Activated CD8-positive, alpha-beta memory T cell treated with anti-CD3 and anti-CD28 coated beads for 24 hours (primary cell): ENCODE measurements at places on chromosomes 12 and 14.
A peak's percentile ranks its signal among the peaks of the same experiment; 100 is the strongest.

DNA sequence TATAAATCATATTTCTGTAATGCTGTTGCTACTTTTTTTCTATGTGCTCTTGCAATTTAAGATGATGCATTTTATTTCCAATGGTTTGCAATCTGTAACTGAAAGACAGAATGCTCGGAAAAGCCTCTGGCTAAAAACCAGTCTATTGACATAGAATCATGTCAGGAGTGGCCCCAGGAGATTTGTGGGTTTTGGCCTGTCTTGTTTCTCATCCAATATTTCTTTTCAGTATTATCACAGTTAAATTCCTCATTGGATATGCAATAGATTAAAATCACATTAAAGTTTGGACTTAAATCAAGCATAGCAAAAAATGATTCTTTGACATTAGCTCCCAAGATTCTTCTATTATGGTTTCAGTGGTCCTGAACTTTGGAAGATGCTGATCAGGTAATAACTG lies 19.1 kb upstream of the SLC38A2 start:
- no peak for DNase-seq

DNA sequence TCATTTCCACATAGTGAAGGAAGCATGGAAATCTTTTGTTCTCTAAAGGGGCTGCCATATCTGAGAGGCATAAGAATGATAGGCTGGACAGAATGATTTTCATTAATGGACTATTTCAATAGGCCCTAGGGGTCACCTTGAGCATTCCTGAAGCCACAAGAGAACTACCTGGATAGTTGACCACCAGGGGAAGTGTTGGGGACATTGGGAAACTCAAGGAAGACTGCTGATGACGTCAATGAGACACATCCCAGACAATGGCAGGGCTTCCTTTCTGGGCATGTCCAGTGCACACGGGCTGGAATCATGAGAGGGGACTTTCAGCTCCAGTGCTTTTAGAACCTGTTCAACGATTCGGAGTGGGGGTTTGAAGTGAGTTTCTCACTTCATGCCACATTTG lies 48.8 kb upstream of the CHST11 start:
- no peak for DNase-seq

DNA sequence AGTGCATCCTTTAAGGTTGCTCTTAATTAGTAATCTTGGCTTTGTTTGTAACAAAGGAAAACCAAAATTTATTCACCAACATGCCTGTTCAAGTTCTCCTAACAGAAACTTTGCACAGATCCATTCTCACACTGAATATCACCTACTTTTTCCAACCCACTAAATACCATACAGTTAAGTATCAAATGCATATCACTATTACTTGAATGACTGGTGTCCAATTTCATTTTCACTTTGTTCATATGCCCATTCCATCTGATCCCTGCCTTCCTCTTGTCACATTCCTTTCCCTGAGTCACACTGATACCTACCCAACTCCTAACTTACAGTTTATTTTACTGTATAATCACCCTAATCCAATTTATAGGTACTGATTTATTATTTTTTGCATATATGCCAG lies 286.4 kb downstream of the NELL2 start:
- no peak for DNase-seq

DNA sequence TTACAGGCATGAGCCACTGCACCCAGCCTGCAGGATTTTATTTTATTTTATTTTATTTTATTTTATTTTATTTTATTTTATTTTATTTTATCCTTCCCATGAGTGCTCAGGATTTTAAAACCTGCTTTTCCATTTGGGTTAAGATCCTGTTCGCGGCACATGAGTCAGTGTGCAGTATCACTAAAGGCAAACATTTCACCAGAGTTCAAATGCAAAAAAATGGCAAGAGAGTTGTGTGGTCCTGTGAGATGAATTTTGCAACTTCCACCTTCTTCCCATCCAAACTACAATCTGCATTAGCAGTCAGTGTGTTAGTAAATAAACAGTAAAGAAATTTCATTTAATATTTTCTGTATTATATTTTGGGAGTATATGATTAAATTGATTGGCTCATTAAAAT lies 29.0 kb downstream of the MOAP1 start:
- no peak for DNase-seq

DNA sequence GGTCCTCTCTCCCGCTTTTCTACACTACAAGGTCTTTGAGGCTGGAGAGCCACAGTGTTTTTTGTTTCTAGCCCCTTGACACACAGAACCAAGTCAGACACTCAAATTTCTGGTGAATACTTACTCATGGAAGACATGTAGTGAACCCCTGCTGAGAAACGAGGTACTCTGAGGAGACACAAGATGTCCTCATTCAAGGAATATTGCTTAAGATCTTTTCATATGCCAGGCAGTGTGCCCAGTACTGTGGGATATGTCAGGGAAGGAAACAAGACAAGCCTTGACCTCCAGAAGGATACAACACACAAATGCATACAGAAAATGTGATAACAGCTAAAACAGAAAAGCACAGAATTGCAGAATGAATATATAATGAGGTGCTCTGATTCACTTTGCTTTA lies 75.9 kb downstream of the TMTC1 start:
- no peak for DNase-seq

- DNase-seq: peak; percentile 84
Measured at GRCh38 chr14:99274346-99275221, 2.6 kb upstream of the BCL11B start.

DNA sequence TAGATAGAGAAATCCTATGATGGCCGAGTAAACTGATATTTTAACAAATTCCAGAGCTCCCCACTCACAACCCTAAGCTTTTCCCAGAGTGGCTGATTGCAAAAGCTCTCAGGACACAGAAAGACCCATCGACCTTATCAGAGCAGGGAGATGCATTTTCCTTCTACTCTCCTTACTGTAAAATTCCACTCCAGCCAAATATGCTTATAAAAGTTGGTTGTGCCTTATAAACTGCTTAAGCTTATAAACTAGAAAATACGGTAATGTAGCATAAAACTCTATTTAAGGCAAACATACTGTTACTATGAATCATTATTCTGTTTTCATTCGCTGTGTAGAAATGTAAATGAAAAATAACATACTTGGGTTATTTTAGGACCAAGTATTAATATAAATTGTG lies 41.6 kb upstream of the TRHDE start:
- no peak for DNase-seq

DNA sequence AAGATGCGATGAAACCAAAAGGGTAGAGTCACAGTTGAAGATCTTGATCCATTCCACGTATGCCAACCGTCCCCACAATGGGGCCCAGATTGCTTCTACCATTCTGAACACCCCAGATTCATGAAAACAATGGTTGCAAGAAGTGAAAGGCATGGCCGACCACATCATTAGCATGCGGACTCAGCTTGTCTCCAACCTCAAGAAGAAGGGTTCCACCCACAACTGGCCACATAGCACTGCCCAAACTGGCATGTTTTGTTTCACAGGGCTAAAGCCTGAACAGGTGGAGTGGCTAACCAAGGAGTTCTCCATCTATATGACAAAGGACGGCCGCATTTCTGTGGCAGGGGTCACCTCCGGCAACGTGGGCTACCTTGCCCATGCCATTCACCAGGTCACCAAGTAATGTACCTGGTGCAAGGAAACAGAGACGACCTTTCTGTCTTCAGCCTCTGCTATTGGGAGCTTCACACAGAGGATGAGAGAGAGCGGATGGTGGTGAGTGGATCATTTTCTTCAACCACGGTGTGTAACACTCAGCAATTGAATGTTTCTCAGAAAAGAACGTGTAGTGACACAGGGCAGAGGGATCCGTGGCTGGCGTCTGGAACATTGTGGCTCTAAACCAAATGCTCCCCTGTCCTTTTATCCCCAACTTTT lies 26.8 kb upstream of the CLEC2D start:
- no peak for DNase-seq

DNA sequence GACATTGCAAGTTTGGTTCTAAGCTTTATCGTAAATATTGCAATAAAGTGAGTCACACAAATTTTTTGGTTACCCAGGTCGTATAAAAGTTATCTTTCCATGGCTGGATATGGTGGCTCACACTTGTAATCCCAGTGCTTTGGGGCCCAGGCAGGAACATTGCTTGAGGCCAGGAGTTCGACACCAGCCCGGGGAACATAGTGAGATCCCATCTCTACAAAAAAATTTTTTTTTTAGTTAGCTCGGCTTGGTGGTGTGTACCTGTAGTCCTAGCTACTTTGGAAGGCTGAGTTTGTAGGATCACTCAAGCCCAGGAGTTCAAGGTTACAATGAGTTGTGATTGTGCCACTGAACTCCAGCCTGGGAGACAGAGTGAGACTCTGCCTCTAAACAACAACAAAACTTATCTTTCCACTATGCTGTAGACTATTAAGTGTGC lies 24.4 kb downstream of the PRORP start:
- no peak for DNase-seq

DNA sequence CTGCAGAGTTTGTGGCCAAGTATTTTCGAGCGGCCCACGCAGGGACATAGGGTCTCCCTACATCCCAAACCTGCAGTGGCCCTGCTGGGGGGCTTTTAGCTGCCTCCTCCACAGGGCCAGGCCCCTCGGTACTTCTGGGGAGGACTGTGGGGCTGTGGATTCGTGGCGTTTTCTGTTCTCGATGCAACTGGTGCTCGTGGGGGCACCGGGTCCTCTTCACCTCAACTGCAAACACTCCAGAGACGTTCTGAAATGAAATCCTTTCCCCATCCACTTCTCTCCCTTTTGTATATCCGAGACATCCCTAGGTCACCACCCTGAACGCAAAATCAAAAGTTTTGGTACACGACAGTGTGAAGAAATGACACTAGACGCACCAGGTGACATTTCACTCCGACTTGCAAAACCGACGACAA lies 2.3 kb downstream of the RFX4 start:
- no peak for DNase-seq

DNA sequence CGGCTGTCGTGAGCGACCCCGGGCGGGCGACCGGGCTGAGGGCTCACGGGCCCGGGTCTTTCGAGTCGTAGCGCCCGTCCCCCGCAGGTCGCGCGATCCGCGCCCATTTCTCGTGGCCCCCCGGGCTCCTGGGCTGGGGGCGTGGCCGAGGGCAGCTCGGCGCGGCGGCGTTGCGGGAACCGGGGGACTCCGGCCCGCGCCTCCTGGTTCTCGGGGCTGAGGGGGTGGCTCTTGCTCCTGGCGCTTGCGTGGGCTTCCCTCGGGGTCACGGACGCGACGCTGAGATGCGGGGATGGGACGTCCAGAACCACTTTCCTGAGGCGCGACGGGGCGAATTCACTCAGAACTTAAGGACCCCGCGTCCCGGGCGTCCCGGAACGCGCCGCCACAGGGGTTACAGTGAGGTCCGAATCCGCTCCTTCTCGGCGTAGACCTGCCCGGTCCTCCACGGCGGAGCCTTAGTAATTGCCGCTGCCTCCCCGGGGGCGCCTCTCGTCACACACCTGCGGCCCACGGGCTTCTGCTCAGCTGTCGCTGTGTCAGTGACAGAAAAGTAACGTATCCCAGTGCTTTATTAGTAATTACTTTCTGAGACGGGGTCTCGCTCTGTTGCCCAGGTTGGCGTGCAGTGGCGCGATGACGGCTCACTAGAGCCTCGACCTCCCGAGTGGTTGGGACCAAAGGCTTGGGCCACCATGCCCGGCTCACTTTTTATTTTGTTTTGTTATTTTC lies 606 bp downstream of the EP400 start:
- DNase-seq: peak; percentile 70

DNA sequence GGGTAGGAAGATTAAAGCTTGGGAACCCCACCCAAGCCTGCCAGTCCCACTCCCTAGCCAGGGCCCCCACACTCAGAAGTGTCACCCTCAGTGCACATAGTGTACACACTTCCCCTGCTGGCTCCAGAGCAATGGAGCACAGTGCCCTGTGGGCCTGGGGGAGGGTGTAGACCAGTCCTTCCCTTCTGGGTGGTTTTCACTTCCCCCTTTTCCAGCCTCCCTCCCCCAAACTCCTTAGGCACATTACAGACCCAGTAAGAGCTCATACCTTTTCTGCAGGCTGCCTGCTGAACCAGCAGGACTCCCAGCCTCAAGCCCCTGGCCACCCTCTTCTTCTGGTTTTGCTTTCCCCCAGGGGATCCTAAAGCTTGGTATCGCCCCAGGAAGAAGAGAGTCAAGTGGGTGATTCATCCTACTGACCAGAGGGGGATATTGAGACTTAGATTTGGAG lies at the start of gene ZNF385A:
Gene ZNF385A (minus strand): TSS at position 143 of the 451 bp plus-strand sequence. CDS start 219 bp downstream, outside the sequence.
- DNase-seq: no peak

- no peak for DNase-seq
Measured at GRCh38 chr14:54138024-54138353, 181.4 kb upstream of the BMP4 start.

GRCh38 chr14:64510825-64511671 lies 6.5 kb downstream of the ZBTB1 start:
- DNase-seq: peak; percentile 68

- DNase-seq: no peak
Measured at GRCh38 chr14:20866963-20867362, 24.2 kb upstream of the RNASE3 start.

GRCh38 chr12:25502118-25502517 lies 51.0 kb downstream of the LMNTD1 start:
- no peak for DNase-seq

- DNase-seq: no peak
Measured at GRCh38 chr12:119659289-119659897, 8.5 kb upstream of the PRKAB1 start.

DNA sequence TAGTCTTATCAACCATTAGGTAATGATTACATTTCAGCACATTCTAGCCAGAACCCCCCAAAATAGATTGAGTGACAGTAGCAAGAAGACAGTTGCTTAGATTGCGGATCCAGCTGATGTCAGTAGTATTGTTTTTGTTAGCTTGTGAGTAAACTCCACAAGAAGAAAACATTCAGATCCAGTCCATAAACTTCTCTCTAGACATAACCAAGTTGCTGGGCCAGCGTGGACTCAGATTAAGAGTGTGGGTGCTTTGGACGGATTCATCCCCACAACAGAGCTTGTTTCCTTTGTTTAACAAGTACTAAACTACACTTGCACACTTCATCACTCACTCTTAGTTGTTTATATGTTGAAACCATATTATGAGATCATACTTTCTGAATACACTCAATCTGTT lies 293.4 kb downstream of the NPAS3 start:
- DNase-seq: no peak

DNA sequence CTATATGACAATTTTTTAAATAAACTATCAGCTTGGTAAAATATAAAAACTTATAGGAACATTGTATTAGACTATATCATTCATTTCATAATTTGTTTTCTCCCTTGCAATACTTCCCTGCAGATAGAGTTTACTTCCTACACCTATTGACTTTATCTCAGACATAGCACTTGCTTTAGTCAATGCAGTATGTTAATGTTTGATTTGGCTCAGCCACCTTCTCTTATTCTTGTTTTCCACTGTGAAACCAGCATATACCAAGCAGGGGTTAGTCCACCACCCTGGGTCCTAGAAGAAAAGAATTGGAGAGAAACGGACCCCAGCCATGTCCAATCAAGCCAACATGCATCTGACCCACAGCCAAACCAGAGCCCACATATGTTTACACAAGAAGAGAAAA lies 10.4 kb upstream of the SOX5 start:
- no peak for DNase-seq

- DNase-seq: no peak
Measured at GRCh38 chr14:78875049-78875448, 704.9 kb downstream of the NRXN3 start.

GRCh38 chr12:124952295-124952694 lies 36.6 kb downstream of the DHX37 start:
- DNase-seq: no peak

- no peak for DNase-seq
Measured at GRCh38 chr14:52683985-52684520, 11.3 kb downstream of the ERO1A start.
